Esophagus squamous epithelium (tissue), 5 donors: ENCODE measurements at places on chromosomes 3 and 15.

DNA sequence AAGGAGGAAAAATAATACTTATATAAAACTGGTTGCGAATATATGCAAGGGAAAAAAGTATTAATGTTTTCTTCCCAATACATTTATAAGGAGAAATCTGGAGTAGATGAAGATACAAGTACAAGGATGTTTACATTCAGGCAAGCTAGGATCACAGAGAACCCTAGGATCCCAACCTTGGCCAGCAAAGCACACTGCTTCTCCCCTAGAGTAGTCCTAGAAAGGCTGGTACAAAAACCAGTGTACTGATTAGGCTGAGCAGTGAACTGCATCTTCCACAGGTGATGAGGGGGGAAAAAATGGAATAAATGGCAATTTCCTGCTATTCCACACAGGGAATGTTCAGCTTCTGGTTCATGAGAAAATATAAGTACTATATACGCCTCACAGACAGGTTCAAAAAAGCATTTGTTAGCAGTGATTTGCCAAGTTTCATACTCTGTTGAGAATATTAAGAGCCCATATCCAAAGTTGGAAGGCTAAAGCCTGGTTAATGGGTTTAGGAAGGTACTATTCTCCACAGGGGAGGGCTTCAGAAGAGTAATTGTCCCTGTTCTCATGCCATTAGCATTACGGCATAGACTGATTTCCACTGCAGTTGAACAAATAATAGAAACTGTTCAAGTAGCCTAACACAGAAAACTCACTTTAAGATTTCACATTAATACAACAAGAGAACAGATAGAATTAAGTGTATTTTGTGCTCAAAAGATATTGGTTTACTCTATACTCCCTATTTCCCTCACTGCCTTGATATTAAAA lies 10.4 kb upstream of the NMB start:
- DNase-seq, result no peak

DNA sequence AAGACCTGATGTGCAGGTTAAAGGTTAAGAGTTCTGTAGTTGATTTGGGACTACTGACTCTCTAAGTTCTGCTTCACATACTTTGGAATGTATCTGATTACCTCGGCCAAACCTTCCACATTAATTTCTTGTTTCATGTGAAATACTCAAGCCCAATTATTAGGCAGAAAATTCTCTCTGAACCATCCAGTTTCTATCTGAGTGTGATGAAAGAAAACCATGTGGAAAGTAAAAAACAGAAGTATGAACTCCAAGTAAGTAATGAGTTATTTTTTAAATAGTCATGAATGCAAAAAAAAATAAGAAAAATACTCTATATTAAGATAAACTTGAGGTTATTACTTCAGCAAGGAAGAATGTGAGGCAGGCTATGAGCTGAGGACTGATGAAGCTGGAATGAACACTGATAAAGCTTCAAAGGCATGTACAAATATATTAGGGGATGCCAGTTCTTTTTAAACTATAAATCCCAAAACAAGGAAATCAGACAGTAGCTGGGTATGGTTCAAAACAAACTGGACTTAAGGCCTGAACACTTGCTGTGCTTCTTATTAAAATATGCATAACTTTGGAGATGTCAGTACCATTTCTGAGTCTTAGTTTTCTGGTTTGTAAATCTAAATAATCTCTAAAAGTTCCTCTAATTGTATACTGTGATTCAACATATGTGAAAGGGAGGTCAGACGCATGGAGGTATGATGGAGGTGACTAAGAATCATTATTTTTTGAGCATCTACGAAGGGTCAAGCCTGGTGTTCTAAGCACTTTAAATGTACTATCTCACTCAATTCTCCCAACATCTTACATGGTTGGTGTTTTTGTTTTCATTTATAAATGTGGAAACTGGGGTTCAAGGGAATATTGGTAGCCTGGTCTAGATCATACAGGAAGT lies 59.6 kb downstream of the COL6A6 start:
- DNase-seq, result no peak

GRCh38 chr15:97978401-97979139 lies 18.1 kb downstream of the ARRDC4 start:
- DNase-seq, result no peak

- DNase-seq, result no peak
Observed at GRCh38 chr3:45153658-45154437, 7.7 kb upstream of the CDCP1 start.

GRCh38 chr3:172074032-172074431 lies 34.7 kb downstream of the FNDC3B start:
- no peak for DNase-seq

DNA sequence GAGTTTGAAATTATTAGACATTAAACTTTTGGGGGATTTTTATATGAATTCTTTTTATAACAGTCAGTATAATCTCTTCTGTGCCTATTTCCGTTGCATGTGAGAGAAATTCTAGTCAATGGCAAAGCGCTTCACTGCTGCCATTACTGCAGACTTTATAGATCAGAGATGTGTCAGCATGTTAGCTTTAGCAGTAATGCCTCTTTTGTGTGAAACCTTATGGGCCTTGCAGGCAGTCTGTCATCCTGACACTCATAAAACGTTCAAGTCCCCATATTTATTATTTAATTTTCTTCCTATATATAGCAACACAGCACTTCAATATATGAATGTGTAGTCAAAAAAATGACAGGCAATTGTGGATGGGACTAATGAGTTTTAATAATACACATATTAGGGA lies 191.0 kb downstream of the NLGN1 start:
- no peak for DNase-seq
